ENCODE measurements at places on chromosomes 1 and 21. TPM values are rescaled to one million over a fixed set of nuclear protein-coding genes. Genes with fewer than 3 reads are reported as not detected.

SYTL1 gene
- not detected for total RNA-seq

MCOLN3 gene
- total RNA-seq: under 0.01 TPM

SYT14 gene
- not detected for total RNA-seq

XKR8 gene
- 5.2 TPM for total RNA-seq

AURKAIP1 gene
- total RNA-seq: 68.1 TPM

MUTYH gene
- 12.3 TPM for total RNA-seq

AMY1A gene
- not detected for total RNA-seq

LEFTY1 gene
- total RNA-seq: not detected

NEGR1 gene
- 0.22 TPM for total RNA-seq

Data from dermis lymphatic vessel endothelial cell (primary cell).